A172 (cell line): ENCODE measurements at places on chromosomes 5 and 9. TPM values are rescaled to one million over a fixed set of nuclear protein-coding genes. Genes with fewer than 3 reads are reported as not detected.

- no peak for DNase-seq
Measured at GRCh38 chr5:126355940-126356339, 67.3 kb upstream of the GRAMD2B start.

DNA sequence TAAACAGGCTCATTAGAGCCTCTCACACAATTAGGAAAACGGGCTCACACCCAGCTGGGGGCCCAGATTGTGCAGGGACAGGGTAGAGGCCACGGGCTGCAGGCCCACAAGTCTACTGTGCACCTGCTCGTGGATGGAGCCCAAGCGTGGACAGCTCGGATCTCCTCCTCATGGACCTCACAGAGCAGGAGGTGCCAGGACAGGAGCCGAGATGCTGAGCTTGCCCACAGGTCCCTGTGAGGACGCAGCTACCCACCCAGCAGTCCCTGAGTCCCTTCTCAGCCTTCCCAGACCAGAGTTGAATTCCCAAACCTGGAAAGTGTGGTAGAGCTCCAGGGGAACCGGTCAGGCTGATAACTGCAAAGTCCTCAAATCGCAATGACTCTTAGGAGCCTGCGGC lies 70.6 kb upstream of the OLFM1 start:
- DNase-seq: no peak

GRCh38 chr9:6852243-6852963 lies 94.6 kb downstream of the KDM4C start:
- DNase-seq: peak; percentile 61

DNA sequence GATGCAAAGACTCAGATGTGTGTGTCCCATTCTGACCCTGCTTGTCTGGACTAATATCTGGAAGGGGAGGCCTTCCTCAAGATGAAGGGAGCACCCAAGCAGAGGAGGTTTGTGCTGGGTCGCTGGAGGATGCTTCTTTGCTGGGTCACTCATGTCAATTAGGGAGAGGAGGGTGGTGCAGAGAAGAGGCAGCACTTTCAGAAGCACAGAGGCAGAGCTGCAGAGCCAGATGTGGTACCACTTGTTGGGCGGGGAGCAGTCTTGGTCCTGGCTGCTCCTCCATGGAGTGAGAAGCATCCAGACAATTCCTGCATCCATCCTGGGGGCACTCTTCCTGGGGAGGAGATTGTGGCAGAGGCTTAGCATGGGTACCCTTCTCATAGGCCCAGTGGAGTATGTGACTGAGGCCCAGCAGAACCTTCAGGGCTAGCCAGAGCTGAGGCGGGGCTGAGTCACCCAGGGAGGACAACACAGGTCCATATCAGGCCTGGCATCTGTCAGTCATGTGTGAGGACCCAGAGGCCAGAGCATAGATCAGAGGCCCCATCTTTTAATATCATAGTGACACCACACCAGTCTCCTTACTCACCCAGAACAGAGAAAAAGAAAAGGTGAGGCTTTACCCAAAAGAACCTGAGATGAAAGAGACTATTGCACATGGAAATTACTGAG lies 59.8 kb downstream of the TNFSF15 start:
- no peak for DNase-seq

- DNase-seq: no peak
Measured at GRCh38 chr5:18098691-18099090, 464.4 kb downstream of the TAF11L14 start.

GFPT2 gene
- total RNA-seq: 42.0 and 50.5 TPM in 2 replicates

PAX5 gene
- 0.03 TPM in 1 of 2 replicates, not detected in the other for total RNA-seq

PMPCA gene
- total RNA-seq: 135 and 169 TPM in 2 replicates
